CD4-positive, alpha-beta T cell treated with Interleukin-15 for 1 hour (primary cell): ENCODE measurements at places on chromosomes 1 and 21.

GRCh38 chr1:87325982-87326738 lies 2.5 kb upstream of the LMO4 start:
- peak; percentile 32 for DNase-seq

- no peak for DNase-seq
Measured at GRCh38 chr1:95517506-95517905, 283.5 kb downstream of the RWDD3 start.

DNA sequence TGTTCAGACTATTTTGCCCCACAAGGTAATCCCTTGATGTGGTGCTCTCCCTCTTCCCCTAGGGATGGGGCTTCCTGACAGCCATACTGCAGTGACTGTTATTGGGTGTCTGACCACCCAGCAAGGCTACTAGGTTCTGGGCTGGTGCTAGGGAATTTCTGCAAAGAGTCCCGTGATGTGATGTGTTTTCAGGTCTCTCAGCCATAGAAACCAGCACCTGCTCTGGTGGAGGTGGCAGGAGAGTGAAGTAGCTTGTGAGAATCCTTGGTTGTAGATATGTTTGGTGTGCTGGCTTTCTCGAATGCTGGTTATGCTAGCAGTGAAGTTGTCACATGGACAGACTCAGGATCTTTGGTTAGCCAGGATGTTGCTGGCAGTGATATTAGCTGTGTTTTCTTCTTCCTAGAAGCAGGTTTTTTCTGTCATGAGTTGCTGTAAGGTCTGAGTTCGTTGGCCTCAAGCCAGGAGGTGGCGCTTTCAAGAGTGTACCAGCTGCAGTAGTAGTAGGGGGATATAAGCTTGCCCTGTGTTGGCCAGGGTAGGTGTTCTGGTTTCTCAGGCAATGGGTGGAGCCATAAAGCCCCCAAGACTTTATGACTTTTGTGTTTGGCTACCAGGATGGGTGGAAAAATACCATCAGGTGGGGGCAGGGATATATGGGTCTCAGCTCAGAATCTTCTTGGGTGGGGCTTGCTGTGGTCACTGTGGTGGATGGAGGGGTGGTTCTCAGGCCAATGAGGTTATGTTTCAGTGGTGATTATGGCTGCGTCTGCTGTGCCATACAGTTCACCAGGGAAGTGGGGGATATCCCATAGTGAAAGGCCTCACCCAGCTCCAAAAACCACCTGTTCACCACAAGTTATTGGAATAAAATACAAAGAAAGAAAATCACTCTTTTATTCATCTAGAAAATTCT lies 1112.3 kb downstream of the KCNT2 start:
- no peak for DNase-seq

DNA sequence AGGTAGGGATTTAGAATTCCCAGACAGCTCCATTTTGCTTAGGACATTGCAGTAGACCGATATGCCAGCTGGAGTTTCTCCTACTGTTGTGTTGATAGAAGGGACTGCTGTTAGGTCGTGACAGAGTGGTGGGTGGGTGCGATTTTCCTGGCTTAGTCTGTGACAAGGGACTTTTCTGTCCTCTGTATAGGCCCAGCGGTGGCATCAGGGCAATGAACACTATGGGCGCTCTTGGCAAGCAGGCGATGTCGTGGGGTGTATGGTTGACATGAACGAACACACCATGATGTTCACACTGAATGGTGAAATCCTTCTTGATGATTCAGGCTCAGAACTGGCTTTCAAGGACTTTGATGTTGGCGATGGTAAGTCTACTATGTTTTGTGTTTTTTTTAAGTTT lies 321.8 kb downstream of the ZP4 start:
- DNase-seq, result no peak

DNA sequence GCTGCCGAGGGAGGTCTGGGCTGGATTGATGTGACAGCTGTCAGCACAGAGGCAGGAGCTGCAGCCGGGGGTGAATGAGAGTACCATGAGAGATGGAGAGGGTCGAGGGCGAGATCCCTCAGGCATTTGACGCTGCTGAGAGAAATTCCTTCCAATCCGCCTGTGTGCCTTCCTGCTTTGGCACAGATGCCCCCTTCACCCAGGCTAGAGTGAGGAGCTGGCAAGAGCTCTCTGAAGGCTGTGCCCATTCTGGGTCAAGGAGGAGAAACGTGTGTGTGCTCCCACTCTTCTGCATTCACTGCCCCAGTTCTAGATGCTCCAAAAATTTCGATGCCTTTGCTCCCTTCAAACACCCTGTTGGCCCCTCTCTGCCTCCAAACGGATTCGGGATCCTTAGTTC lies 4.8 kb downstream of the ARTN start:
- no peak for DNase-seq

GRCh38 chr1:29289493-29289892 lies 53.2 kb downstream of the PTPRU start:
- DNase-seq, result no peak

GRCh38 chr1:147185432-147185831 lies 13.2 kb upstream of the PRKAB2 start:
- DNase-seq, result no peak

DNA sequence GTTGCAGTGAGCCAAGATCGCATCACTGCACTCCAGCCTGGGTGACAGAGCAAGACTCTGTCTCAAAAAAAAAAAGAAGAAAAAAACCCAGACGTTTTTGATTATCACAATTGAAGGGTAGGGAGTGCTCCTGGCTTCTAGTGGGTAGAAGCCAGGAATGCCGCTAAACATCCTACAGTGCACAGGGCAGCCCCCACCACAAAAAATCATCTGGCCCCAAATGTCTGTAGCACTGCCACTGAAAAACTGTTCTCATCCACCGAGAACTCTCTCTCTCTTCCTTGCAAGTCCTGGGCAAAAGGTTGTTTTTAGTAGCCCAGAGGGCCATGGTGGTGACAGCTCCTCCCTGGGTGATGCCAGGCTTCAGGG lies 35.6 kb upstream of the GPR157 start:
- DNase-seq, result no peak

- no peak for DNase-seq
Measured at GRCh38 chr1:8821084-8821483, 3.6 kb upstream of the RERE start.

GRCh38 chr1:214319938-214320337 lies 39.0 kb downstream of the SMYD2 start:
- no peak for DNase-seq

GRCh38 chr1:89553157-89553556 lies 28.5 kb downstream of the LRRC8B start:
- DNase-seq, result no peak

- DNase-seq, result peak; percentile 35
Measured at GRCh38 chr1:203361945-203362719, 11.2 kb upstream of the FMOD start.

- no peak for DNase-seq
Measured at GRCh38 chr1:28308750-28309149, 20.1 kb upstream of the MED18 start.

DNA sequence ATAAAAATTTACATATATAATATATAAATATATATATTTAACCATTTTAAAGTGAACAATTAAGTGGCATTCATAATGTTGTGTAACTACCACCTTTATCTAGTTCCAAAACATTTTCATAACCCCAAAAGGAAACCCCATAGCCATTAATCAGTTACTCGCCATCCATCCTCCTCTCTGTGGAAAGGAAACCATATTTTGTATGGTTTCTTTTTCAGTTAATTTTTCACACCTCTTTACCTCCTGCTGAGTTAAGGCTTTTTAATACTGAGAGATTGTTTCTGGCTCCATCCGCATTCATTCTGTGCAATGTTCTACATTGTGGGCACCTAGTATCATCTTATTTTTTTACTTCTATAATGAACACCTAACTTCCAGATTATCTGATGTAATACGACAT lies 512.1 kb downstream of the LMO4 start:
- DNase-seq, result no peak

DNA sequence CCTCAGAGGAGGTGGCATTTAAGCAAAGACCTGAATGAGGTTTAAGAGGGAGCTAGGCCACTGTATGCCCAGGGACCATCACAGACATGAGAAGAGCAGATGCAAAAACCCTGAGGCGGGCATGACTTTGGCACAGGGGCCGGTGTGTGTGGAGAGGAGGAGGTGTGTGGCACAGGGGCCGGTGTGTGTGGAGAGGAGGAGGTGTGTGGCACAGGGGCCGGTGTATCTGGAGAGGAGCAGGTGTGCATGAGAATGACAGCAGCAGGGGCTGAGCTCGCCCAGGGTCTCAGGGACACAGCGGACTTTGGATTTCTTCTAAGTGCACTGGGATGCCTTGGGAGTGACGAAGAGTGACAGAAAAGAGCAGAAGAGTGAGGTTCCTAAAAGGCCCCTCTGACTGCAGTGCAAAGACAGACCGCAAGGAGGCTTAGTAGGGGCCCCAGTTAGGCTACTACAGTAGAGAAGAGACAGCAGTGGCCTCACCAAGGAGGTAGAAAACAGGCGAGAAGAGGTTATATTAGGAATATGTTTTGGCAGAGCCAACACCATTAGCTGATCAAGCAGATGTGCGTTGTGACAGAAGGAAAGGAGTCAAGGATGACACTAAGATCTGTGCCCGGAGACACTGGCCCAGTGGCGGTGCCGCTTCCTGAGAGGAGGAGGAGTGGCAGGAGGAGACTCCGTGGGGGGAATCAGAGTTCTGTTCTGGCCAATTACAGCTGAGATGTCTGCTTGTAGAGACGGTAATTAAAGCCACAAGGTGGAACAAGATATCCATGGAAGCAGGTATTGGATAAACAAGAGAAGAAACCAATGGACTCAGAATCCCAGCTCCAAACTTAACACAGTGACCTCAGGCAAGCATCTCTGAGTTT lies 18.4 kb downstream of the ZBTB17 start:
- DNase-seq, result no peak
